ENCODE measurements at places on chromosomes 1 and 21. TPM values are rescaled to one million over a fixed set of nuclear protein-coding genes. Genes with fewer than 3 reads are reported as not detected.

GRCh38 chr1:232704694-232705680 lies 75.1 kb upstream of the SIPA1L2 start:
- DNase-seq, result peak; percentile 18

GRCh38 chr1:28050776-28051175 lies 37.6 kb downstream of the EYA3 start:
- no peak for DNase-seq

- no peak for DNase-seq
Measured at GRCh38 chr1:117136749-117137148, 15.2 kb upstream of the TRIM45 start.

DNA sequence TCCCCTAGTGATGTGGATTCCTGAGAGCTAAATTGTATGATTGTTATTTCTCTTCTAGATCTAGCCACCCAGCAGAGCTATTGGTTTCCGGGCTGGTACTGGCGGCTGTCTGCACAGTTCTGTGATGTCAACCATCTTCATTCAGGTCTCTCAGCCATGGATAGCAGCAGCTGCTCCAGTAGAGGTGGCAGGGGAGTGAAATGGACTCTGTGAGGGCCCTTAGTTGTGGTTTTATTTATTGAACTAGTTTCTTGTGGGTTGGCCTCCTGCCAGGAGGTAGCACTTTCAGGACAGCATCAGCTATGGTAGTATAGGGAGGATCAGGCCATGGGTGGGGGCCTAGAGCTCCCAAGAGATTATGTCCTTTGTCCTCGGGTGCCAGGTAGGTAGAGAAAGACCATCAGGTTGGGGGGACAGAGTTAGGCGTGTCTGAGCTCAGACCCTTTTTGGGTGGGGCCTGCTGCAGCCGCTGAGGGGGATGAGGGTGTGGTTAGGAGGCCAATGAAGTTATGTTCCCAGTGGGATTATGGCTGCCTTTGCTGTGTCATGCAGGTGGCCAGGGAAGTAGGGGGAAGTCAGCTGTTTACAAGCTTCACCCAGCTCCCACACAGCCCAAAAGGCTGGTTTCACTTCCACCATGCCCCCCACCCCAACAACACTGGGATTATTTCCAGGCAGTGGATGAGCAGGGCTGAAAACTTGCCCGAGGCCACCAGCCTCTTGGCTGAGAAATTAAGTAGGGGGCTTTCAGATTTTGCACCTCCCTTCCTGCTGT lies 55.1 kb upstream of the RGS4 start:
- DNase-seq, result no peak

Gene FLG
- total RNA-seq, result not detected

DNA sequence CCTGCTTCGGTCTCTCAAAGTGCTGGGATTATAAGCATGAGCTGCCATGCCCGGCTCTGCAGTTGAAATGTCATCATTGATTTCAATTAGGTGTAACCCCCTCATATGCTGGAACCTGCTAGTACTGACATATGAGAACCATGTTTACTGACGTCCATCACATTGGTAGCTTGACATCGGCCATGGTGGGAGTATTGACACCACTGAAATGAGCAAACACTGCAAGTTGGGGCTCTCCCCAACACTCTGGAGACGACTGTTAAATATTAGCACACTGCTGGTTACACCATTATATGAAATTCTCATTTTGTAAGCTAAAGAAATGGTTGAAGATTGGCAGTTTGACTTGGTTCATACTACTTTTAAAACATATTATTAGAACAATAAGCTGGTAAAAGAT lies 63.7 kb downstream of the CNST start:
- no peak for DNase-seq

DNA sequence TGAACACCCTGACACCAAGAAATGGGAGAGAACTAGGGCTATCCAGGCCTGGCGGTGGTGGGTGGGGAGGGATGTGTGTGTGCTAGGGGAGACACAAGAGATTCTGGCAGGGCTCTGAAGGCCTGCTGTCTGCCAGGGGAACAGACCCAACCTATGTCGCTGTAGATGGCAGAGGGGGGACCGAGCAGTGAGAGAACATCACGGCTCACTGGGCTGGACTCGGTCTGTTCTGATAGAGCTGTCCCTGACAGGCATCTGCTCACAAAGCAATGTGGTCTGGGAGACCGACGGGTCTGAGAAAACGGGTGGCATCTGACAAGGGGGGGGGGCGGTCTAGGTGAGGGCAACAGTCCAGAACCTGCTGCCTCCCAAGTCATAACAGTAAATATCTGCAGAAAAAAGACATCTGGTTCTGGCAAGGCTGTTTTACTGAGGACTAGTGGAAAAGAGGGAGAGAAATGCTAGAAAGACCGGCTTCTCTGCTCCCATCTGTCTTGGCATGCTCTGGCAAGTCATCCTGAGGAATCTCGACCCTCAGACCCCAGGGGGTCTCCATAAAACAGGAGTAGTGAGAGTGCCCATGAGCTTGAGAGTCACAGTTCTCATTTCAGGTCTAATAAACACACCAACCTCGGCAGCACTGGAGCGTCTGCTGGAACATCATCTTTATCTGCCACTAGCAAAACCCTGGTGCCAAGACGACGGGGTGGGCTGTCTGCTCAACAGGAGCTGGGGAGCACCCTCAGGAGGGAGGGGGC lies 36.5 kb downstream of the SLC66A1 start:
- no peak for DNase-seq

Gene MEX3A
- total RNA-seq, result 0.48 TPM

Gene NOS1AP
- 0.35 TPM for total RNA-seq

DNA sequence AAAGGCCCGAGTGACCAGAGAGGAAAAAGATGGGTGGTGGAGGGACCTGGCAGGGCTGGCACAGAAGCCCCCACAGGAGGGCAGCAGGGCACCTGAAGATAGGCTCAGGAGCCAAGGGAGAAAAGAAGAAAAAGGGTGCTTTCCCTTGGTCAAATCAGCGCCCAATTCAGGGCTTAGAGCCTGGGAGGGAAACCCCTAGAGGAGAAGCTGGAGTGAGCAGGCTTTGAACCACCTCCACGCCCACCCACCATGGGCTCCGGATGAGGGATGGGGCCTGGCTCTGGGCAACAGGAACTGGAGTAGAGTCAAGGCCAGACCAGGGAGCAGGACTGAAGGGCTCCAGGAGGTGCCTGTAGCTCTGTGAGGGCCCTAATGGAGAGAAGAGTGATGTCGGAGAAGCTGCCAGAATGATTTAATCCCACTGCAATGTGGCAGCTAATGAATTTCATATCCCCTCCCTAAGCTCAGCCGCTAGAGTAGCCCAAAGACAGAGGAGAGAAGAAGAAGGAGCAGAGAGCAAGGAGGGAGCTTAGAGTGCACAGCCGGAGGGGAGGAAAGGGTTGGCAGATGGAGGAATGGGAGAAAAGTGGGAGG lies 12.0 kb upstream of the PRELP start:
- peak; percentile 16 for DNase-seq

DNA sequence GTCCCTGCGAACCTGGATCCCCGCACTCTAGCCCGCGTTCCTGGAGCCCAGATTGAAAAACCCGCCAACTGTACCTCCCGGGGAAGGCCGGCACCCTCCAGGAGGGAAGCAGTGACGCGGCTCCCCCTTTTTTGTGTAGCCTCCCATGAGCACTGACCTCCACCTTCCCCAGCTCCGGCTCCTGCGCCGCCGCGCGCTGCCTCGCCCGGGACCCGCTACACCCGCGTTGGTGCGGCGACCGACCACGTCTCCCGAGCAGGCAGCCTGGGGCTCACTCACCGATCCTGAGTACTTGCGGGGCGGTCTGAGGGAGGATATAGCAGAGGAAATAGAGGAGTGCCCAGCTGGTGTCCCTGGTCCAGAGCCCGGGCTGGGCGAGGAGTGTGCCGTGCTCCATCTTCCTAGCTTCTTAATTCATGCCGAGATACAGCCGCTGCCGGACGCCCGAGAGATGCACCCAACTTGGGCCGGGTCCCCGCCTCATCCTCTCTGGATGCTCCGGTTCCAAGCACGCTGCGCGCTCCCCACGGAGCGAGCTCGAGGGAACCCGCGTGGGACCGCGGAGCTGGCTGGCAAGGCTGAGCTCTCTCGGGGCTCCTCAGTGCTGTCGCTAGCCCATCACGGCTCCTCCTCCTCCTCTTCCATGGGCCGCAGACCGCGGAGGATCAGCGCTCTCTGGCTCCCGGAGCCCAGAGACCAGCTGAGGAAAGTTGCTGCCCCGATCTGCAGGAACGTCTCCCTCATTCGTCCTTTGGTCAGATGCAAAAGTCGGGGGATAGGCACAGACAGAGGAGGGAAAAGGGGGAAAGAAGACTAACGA lies 482 bp downstream of the GRIK1 start:
- DNase-seq, result peak; percentile 4

- no peak for DNase-seq
Measured at GRCh38 chr1:228050571-228051231, 31.8 kb upstream of the ARF1 start.

- no peak for DNase-seq
Measured at GRCh38 chr1:171222936-171223335, 25.4 kb upstream of the FMO1 start.

DNA sequence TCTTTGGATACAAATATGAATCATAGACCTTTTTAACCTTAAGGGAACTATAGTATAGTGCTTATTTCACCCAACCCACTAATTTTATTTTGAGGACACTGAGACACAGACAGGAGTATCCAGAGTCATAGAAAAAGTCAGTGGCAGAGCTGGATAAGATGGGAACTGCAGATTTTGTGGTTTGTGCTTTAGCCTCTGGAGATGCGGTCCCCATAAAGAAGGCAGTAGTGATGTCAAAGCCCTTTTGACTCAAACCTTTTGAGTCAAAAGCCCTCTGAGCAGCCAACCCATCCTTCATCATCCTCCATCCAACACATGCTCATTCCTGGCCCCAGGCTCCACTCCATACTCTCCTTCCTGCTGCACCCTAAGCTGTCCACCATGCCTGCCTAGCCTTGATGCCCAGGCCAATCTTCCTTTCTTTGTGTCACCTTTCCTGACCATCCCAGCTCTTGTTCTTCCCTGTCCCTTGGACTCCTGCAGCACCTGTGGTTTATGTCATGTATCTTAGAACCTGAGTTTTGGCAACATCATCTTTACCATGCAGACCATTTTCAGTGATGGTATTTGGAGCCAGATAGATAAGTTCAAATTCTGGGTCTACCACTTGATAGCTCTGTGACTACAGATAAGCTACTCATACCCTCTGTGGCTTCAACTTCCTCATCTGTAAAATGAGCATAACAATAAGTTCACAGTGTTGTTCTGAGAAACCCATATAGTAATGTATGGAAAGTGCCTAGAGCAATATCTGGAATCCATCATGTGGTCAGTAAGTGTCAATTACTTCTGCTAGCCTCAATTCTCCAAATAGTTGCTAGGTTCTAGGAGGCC lies 20.1 kb downstream of the SLAMF1 start:
- peak; percentile 43 for DNase-seq

DNA sequence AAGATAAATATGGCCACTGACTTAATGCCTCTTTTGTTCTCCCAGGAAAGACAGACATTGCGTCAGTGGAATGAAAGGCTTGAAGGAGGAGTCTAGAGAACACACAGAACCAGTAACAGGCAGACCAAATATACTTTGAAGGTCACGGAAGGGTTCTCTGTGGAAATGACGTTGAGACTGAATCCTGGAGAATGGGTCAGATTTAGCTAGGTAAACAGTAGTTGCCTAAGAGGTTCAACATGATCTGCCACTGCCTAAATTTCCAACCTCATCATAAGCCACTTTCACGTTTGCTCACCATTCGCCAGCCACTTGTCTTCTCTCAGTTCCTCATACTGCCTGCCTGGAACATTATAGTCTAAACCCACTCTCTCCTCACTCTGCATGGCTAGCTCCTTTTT lies 20.5 kb downstream of the PLA2G4A start:
- DNase-seq, result no peak

Gene GBP4
- 34.4 TPM for total RNA-seq

GRCh38 chr1:11671205-11671543 lies 7.2 kb downstream of the FBXO6 start:
- no peak for DNase-seq

Gene FMO1
- total RNA-seq, result not detected

Gene FAM151A
- not detected for total RNA-seq

- no peak for DNase-seq
Measured at GRCh38 chr21:30337772-30338171, 278 bp upstream of the KRTAP27-1 start.

DNA sequence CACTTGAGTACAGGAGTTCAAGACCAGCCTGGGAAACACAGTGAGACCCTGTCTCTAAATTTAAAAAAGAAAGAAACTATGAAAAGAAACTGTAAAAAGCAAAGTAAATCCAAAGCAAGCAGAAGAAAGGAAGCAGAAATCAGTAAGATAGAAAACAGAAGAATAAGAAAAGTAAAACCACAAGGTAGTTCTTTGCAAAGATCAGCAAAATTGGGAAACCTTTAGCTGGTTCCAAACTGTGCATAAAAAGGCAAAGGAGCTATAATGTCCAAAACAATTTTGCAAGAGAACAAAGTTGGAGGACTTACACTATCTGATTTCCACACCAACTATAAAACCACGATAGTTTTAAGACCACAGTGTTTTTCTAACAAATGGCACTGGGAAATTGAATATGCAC lies 218.8 kb downstream of the RPS6KC1 start:
- DNase-seq, result no peak

GRCh38 chr1:50488356-50488755 lies 65.1 kb upstream of the DMRTA2 start:
- DNase-seq, result no peak

DNA sequence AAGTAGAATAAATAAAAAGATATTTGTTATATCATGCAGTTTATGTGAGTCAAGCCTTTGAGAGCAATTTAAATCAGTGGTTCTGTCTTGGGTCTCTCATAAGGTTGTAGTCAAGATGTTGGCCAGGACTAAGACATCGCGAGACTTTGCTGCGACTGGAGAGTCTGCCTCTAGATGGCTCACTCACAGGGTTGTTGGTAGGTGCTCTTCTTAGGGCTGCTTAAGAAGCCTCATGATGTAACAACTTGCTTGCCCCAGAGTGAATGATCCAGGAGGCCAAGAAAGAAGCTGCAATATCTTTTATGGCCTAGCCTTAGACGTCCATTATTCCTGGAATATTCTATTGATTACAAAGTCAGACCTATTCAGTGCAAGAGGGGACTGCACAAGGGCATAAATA lies 73.1 kb upstream of the CACHD1 start:
- DNase-seq, result peak; percentile 10

Gene OLIG2
- total RNA-seq, result not detected

DNA sequence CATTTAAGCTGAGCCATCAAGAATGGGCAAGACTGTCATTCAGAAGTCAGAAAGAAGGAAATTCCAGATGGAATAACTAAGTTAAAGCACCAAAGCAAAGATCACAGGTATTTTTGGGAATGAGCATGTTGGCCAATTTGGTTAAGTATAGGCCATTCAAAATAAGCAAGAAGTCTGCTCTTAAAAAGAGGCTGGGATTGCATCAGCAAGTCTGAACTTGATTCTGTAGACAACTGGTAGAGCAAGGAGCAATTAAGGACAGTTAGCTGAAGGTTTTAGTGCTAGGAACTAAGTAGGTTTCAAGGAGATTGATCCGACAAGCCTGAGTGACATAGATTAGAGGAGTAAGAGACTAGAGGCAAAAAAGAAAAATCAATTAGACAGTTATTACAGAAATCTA lies 8.4 kb downstream of the ANKRD45 start:
- DNase-seq, result no peak

GRCh38 chr1:2803931-2804627 lies 2.6 kb upstream of the TTC34 start:
- DNase-seq, result peak; percentile 3
